ENCODE measurements at places on chromosomes 12 and 14.

GRCh38 chr12:24894879-24895278 is 54.0 kb downstream of the BCAT1 start:
- no peak for DNase-seq

GRCh38 chr12:46515829-46516228 is 143.3 kb upstream of the SLC38A2 start:
- DNase-seq: no peak

DNA sequence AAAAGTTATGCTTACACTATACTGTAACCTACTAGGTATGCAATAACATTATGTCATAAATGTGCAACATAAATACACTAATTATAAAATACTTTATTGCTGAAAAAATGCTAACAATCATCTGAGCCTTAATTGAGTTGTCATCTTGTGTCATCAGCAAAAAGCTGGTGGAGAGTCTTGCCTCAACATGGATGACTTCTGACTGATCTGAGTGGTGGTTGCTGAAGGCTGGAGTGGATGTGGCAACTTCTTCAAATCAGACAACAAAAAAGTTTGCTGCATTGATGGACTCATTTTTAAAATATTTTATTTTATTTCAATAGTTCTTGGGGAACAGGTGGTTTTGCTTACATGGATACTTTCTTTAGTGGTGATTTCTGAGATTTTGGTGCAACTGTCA is 93.9 kb upstream of the AMN1 start:
- DNase-seq: no peak

DNA sequence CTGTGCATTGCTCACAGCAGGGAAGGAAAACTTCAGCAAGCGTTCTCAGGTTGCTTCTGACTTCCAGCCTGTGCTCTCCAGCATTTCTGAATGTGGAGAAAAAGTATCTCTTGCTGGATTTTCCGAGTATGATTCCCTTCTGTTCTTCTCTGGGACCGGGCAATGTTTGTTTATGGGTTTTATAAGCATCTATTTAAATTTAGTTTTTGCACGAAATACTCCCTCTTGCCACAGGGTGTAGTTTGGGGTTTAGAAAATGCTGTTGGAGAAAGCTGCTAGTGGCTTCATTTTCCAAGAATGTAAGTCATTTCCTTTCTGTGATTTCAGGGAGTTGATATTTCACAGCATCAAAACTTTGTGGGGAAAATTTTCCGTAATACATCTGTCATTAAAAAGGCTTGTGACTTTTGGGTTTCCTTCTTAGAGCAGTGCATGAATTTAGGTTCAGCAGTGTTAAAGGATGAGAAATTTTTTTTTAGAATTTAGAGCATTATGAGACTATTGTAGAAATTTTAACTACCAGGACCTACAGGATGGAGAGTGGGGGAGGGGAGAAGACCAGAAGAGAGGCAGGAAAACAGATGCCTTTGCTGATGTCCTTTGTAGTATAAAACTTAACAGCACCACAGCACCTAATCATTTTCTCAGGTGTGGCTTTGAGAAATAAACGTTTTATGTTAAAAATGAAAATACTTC is 1.5 kb downstream of the FRMD6 start:
- no peak for DNase-seq

- DNase-seq: peak; percentile 65
These were observed 26.0 kb upstream of the PTGR2 start for GRCh38 chr14:73825551-73826188.

GRCh38 chr14:86788224-86788623 is 1204.8 kb downstream of the GALC start:
- DNase-seq: no peak

GRCh38 chr12:12032260-12032791 is 38.4 kb upstream of the BCL2L14 start:
- DNase-seq: no peak

DNA sequence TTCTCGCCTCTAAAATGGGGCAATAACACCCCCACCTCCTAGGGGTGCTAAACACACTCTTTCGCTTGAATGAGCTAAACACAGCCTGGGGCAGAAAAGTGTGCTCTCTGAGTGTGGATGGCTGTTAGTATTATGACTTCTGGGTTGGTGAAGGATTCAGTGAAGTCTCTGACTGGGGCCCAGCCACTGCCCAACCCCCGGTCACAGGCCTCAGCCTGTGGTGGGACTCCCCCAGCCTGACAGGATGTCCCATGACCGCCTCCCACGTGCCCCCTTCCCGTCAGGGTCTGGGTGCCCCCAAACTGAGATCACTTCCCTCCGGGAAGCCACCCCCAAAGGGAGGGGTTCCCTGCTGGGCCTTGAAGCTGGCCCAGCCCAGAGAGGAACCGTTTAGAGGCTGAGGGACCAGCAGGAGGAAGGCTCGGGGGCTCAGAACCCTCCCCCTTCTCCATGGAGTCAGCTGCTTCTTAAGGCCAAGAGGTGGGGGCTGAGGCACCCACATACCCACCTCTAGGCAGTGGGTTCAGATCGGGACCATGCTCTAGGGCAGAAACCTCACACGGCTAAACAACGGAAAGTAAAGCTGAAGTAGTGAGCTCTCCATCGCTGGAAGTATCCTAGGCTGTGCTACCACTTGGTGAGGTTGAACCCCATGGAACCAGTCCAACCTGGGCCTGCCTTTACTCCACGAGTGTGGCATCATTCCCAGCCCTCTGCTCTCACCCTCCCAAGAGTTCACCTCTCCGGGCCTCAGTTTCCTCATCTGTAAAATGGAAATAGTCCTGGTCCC is 13.8 kb downstream of the DTX1 start:
- no peak for DNase-seq

- no peak for DNase-seq
These were observed 62.2 kb upstream of the KICS2 start for GRCh38 chr12:64284256-64284655.

DNA sequence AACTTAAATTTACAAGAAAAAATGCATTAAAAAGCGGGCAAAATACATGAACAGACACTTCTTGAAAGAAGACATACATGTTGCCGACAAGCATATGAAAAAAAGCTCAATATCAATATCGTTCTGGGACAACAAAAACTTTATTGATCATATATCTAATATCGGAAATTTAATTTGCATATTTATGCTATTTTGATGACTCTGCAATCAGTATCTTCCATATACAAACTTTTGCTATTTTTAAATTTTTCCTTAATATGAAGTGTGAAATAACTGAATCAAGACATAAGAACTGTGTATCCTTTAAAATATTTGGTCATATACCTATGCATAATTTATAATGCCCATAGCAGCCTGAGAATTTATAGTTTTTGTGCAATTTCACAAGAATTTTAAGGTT is 224.6 kb downstream of the ALX1 start:
- DNase-seq: no peak

DNA sequence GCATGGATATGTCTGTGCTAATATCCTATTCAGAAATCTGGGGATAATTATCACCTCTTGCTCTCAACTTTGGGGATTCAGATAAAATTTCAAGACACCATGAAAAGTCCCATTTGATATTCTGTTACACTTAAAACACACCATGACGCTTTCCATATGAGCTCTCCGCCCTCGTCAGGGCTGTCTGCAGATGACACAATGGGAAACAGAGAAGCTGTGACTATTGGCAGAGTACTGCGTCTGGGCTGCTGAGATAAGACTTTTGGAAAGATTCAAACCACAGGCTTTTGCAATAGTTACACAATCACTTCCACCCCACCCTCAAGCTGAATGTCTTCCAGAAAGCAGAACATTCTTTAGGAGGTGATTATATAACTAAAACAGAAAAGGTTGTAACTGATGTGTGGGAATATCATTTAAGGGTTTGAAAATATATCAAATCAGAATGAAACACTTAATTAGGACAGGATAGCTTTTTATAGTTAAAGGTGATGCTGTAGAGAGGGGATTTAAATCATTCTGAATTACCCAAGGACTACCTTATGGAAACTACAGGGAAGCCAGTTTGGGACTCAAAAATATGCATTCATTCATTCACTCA is 75.3 kb upstream of the TMPO start:
- DNase-seq: no peak

- DNase-seq: no peak
These were observed 354.4 kb upstream of the FLRT2 start for GRCh38 chr14:85175556-85175955.

DNA sequence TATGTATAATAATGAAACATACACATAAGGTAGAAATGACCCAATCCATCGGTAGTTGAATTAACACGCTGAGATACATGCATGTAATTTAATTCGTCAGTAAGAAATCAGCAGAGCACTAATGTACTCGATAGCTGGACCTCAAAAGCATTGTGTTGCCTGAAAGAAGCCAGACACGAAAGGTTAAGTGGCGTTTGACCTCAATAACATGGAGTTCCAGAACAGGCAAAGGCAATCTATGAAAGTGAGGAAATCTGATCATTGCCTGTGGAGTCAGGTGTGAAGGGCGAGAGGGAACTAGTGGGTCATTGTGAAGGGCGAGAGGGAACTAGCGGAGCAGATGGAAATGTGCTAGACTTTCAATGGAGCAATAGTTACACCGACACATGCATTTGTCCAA is 970.4 kb upstream of the TMEM132C start:
- no peak for DNase-seq

- no peak for DNase-seq
These were observed 3.7 kb upstream of the NOS1 start for GRCh38 chr12:117365049-117365616.

GRCh38 chr12:42396473-42397259 is 70.7 kb downstream of the PPHLN1 start:
- no peak for DNase-seq

- no peak for DNase-seq
These were observed 163.6 kb upstream of the TBX3 start for GRCh38 chr12:114847441-114848035.

DNA sequence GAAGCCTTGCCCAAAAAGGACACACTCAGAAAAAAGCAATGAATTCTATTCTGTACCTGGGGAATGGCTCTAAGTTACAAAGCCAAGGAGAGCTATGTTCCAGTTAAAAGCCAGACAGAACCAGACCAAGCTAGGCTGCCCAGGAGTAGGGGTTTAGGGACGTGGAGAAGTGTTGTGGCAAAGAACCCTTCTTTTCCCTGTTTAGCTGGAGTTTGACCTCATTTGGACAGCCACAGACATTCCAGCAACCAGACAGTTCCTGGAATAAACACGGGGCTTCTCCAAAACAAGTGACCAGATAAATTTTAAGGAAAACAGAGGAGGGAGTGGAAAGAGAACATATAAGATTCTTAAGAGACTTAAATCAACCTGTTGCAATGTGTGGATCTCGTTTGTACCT is 62.3 kb downstream of the GCH1 start:
- DNase-seq: no peak

DNA sequence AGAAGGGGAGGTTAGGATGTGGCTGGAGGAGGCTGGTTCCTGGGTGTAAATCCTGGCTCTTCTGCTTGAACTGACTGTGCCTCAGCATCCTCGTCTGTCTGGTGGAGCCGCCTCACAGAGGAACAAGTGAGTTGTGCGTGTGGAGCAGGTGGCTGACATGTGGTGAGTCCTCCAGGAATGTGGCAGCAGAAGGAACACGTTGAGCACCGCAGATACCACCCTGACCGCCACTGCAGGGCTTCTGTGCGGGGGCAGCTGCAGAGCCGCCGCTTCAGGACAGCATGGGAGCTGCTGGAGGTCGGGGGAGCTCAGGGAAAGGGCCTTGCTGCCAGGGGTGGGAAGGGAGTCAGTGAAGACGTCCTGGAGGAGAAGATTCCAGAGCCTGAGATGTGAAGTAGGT is 48.9 kb downstream of the TRAF3 start:
- no peak for DNase-seq

GRCh38 chr14:96126783-96127271 is 77.8 kb upstream of the BDKRB2 start:
- no peak for DNase-seq

- no peak for DNase-seq
These were observed 106.3 kb downstream of the PTCSC3 start for GRCh38 chr14:36070031-36070719.

DNA sequence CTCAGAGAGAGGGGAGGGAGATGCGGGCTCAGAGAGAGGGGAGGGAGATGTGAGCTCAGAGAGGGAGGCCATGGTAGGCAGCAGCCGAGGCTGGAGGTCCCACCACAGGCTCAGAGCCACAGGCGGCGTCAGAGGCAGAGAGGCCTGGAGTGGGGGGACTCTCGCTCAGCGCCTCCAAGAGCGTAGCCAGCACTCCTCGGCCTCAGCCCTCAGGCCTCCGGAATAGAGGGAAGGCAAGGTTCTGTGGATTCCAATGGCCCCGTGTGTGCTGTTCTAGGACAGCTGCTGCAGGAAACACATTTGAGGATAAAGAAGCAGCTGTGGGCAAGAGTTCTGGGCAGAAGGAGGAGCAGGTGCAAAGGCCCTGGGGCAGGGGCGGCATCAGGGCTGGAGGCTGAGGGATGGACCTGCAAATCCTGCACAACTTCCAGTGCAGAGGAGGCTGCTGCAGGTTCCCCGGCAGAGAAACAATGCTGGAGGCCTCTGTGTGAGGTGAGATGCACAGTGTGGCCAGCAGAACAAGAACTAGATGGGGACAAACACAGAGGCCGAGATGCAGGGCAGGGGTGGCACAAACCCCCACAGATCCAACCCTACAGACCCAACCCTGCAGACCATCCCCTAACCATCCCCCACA is 59.1 kb upstream of the GALNT9 start:
- no peak for DNase-seq

DNA sequence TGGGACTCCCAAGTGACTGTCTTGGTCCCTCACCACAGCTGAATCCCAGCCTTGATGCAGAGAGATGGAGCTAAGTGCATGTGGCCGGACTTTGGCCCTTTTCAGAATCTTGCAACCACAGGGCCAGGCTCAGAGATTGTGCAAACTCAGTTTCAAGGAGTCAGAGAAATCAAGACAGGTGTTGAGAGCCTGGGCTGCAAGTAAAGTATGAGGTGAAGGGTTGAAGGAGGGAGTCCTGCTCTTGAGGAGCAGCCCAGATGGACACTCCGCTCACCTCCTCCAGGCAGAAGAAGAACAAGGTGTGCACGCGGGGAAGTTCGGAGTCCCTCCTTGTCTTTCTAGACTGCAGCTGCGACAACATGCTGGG is 6.3 kb upstream of the BMP4 start:
- no peak for DNase-seq

DNA sequence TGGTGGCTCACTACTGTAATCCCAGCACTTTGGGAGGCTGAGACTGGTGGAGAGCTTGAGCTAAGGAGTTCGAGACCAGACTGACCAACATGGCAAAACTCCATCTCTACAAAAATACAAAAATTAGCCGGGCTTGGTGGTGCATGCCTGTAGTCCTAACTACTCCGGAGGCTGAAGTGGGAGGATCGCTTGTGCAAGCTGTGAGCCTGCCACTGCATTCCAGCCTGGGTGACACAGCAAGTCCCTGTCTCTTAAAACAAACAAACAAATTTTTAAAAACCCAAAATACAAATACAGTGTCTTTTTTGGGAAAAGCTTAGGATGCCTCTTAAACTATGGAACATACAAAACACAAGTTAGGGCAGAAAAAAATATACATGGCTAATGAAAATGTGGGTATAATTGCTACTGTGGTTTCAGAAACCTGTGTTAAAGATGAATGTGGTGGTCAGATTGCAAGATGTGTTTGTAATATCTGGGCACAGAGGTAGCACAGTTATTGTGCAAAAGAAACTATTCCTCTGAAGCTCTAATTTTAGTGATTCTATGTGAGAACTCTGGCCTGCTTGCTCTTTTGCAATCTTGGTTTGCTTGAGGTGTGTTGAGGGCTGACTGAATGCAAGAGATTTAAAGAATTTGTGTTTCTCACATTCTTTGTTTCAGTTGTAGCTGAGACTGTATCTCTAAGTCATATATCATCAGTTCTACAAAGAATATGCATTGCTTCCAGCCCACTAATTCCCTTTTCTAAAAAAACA is 3.9 kb upstream of the HSPA2 start:
- no peak for DNase-seq
